ENCODE measurements at places on chromosomes 16 and 17. TPM values are rescaled to one million over a fixed set of nuclear protein-coding genes. Genes with fewer than 3 reads are reported as not detected.

Gene PHOSPHO1
- 0.09 TPM for total RNA-seq

Gene CES4A
- total RNA-seq: 0.60 TPM

Gene EPN3
- under 0.01 TPM for total RNA-seq

Gene ITGAX
- total RNA-seq: not detected

Gene RAC3
- total RNA-seq: 10.7 TPM

Gene CA7
- not detected for total RNA-seq

Gene CD300LB
- total RNA-seq: not detected

Gene LGALS9B
- total RNA-seq: not detected

Gene CTRL
- total RNA-seq: 0.33 TPM

Gene UTS2R
- not detected for total RNA-seq

Gene CTRB2
- not detected for total RNA-seq

Gene C16orf95
- 3.2 TPM for total RNA-seq

Gene CACNG4
- total RNA-seq: not detected

Gene CKLF
- 66.7 TPM for total RNA-seq

Gene MYADML2
- not detected for total RNA-seq

Gene HNF1B
- not detected for total RNA-seq

Gene PRSS33
- total RNA-seq: not detected

Gene CES5A
- not detected for total RNA-seq
